NCI-H146 (cell line): ENCODE measurements at places on chromosomes 7 and 10.

DNA sequence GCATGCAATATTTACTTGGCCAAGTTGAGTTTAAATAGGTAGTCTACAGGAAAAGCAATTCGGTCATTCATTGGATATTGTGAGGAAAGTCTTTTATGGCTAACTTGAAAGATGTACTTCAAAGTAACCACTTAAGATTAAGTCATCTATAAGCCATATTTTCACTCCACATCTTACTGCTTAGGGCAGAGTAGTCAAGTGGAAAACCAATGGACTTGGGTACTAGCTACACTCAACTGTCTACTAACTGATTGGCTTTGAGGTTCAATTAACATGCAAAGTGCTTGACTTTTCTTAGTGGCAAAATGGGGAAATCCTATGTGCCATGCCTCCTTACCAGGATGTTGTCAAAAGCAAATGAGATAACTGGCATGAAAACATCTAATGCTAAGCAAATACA, 51.0 kb downstream of the CAV1 start:
- no peak for DNase-seq

GRCh38 chr10:63681993-63682697, 160.9 kb downstream of the REEP3 start:
- DNase-seq: no peak

DNA sequence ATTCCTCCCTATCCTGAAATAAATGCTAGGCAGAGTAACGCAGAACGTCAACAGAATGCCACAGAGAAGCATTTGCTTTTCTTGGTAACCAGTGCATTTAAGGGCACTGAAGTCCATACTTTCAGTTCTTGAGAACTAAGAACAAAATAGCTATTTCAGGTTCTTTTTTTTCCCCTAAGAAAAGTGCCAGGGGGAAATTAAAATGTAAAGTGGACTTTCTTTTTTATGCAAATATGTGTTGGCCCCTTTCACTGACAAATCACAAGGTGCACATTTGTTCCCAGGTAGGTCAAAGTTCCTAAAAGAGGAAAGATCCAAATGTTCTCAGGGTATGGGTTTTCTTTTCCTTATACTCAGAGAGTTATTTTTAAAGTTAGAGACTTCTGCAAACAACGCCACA, 151.5 kb downstream of the HPSE2 start:
- no peak for DNase-seq

- no peak for DNase-seq
Observed at GRCh38 chr7:28700096-28700495, 258.0 kb downstream of the TRIL start.

- DNase-seq: no peak
Observed at GRCh38 chr10:119237722-119238436, 30.5 kb downstream of the GRK5 start.
